Mucosa of gallbladder (tissue), 1 donor: ENCODE measurements at places on chromosomes 2 and 18. TPM values are rescaled to one million over a fixed set of nuclear protein-coding genes. Genes with fewer than 3 reads are reported as not detected.

The CFAP210 gene
- total RNA-seq = 0.23 TPM

The GTF2A1L gene
- 6.2 TPM for total RNA-seq

The SKOR2 gene
- total RNA-seq = not detected

The NGEF gene
- total RNA-seq = 12.0 TPM

The WNT6 gene
- total RNA-seq = 1.5 TPM

The EGR4 gene
- not detected for total RNA-seq
